A549 treated with CORT108297 at 1 μM for 4 hours (cell line): ENCODE measurements at places on chromosomes 2 and 18. TPM values are rescaled to one million over a fixed set of nuclear protein-coding genes. Genes with fewer than 3 reads are reported as not detected.

DLX2 gene
- total RNA-seq, result 0.40 to 1.1 TPM (median 0.60 TPM) in 5 replicates

KCNK3 gene
- 0.53 to 1.2 TPM (median 1.0 TPM) in 5 replicates for total RNA-seq

HAAO gene
- total RNA-seq, result not detected in 5 replicates

FNDC4 gene
- total RNA-seq, result 3.3 to 5.3 TPM (median 3.9 TPM) in 5 replicates

YES1 gene
- 17.4 to 28.7 TPM (median 22.0 TPM) in 5 replicates for total RNA-seq

DNAH6 gene
- total RNA-seq, result 0.01 to 0.19 TPM (median 0.12 TPM) in 5 replicates

DSC1 gene
- not detected in 5 replicates for total RNA-seq

STEAP3 gene
- total RNA-seq, result 39.7 to 50.4 TPM (median 45.1 TPM) in 5 replicates

RAPH1 gene
- 5.4 to 6.9 TPM (median 6.2 TPM) in 5 replicates for total RNA-seq

FAM237A gene
- total RNA-seq, result not detected in 5 replicates

IL36RN gene
- total RNA-seq, result 0.05 to 0.25 TPM (median 0.14 TPM) in 4 of 5 replicates, not detected in the other

SCLY gene
- 20.0 to 25.8 TPM (median 22.6 TPM) in 5 replicates for total RNA-seq

MC2R gene
- not detected in 5 replicates for total RNA-seq

SLC9A4 gene
- total RNA-seq, result not detected in 5 replicates

ARHGAP25 gene
- 0.12 to 0.36 TPM (median 0.19 TPM) in 5 replicates for total RNA-seq

FKBP1B gene
- total RNA-seq, result 8.7 to 11.7 TPM (median 9.8 TPM) in 5 replicates

CRYGC gene
- not detected in 5 replicates for total RNA-seq

MATN3 gene
- 9.1 to 16.9 TPM (median 14.0 TPM) in 5 replicates for total RNA-seq

CCDC93 gene
- 12.3 to 14.6 TPM (median 14.1 TPM) in 5 replicates for total RNA-seq

USP37 gene
- 4.3 to 5.9 TPM (median 4.8 TPM) in 5 replicates for total RNA-seq
